ELR (cell line): ENCODE measurements at places on chromosomes 1 and 21.

DNA sequence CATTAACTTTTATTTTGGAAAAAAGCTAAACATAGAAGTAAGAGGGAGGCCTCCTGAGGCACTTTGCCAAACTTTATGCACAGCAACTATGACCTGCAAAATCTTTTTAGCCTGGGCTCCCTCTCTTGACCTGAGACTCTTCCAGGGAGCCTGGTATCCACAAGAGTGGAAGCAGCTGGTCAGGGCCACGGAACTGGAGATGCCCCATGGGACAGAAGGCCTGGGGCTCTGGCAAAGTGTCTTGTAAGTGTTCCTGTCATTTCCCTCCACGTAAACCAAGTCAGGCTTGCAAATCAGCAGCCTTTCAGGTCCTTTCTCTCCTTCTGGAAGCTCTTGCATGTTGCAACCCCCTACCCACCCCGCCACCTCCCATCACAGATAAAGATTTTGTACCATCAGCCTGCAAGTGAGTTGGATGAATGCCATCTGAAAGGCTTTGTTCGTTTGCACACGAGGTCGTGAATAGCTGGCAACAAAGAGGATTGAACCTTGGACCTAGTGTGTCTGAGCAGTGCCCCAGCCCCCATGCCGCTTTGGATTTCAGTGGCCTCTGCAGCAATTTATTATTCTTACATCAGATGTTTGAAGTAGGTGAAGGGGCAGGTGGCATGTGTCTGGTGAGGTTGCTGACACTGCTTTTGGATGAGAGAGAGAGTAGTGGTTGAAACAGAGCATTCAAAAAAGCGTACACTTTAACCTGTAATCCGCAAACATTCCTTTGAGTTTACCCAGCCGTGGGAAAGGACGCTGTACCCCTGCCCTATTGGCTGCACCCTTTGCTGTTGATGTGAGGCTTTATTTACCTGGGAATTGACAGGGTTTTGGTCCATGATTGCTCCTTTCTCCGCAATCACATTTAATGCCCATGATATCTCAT is 91.6 kb downstream of the GALNT2 start:
- no peak for DNase-seq

- DNase-seq = peak; percentile 56
These were observed 14.0 kb upstream of the UMODL1 start for GRCh38 chr21:42056996-42057689.

DNA sequence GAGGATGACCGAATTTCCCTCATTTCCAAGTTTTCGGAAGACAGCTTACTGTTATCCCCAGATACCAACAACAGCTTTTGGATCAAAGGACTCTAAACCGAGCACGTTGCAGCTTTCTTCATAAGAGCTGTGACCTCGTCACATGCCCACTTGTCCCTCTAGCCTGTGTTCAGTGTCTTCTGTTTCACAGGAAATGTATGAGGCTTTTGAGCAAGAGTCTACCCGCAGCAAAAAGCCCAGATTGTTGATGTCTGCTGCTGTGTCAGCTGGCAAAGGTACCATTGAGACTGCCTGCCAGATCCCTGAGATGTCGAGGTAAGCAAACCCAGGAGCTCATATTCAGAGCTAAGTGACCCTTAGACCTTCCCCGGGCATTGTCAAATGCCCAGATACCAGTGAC is 24.1 kb downstream of the CHI3L2 start:
- no peak for DNase-seq

GRCh38 chr1:227416156-227416830 is 98.0 kb upstream of the CDC42BPA start:
- DNase-seq = no peak

- DNase-seq = peak; percentile 94
These were observed 86.2 kb downstream of the SLC66A1 start for GRCh38 chr1:19398309-19398760.

DNA sequence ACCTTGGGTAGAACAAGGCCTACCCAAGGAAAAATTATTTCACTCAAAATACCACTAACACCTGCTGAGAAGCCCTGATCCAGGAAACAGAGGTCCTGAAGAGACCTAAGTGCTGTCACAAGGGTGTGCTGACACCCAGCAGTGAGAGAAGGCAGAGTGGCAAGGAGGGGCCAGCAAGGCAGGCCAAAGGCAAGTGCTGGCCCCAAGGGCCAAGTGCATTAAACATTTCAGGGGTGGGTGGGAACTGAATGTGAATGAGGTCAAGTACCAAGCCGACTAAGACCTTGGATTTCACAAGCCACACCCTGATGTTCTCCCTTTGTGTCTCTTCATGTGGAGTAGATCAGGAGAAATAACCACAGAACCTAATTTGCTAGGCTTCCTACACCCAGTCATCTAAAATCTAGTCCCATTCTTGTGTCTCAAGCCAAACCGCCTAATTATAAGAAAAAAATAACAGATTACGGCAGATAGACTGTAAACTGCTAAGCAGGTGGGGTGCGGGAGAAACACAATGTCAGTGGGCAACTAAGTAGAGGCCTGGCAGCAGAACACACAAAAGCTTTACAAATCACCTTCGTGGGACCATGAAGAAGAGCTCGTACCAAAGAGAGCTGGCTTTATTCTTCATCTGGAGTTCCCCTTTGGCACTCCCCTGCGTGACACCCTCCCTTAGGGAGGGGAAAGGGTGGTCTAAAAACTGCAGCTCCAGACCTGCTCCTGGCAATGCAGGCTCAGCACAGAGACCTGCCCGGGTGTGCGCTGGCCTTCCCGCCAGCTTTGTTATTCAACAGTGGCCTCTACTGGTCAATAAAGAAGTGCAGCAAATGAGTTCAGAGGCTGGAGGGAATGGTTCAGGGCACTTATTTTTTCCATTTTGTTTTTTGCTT is 8.7 kb downstream of the UBE2G2 start:
- peak; percentile 69 for DNase-seq
